ENCODE measurements at places on chromosomes 13 and 19.

- DNase-seq: no peak
Measured at GRCh38 chr19:7602935-7603497, 7.4 kb downstream of the CAMSAP3 start.

DNA sequence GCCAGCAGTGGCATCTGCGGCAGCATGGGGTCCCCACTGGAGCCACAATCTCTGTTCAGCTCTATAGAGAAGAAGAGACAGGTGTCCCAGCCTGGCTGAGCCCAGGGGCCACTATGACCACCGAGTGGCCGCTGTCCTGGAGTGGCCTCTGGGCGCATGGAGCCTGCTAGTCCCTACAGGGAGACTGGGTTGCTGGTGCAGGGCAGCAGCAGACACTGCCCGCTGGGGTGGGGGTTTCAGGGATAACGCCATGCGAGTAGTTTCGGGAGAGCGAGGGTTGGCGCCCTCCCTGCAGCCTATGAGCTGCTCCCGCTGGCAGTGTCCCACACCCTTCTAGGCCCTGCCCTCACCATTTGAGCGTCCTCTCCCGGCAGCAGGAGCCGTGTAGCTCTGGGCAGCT is 10.9 kb upstream of the TEKTIP1 start:
- DNase-seq: no peak

GRCh38 chr19:1237754-1238368 is at the start of gene CBARP:
TSS of gene CBARP (minus strand) at chr19:1238005. CDS start at chr19:1236100, 1,905 bp downstream.
- DNase-seq: no peak

DNA sequence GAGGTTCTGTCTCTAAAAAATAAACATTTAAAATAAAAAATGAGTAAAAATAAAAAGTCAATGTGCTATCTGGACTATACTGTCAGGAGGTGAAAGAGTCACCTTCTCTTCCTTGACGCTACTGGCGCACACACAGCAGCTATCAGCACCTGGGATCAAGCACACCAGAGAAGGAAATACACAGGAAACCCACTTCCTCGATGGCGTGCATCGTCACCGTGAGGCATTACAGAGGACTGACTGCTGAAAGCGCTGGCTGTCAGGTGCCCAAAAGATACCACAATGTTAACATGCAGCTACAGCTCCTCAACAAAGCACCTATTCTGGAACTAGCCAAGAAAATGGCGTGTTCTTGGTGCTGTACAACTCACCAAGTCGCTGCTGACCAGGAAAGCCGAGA is 6.1 kb downstream of the SLC35E1 start:
- peak; percentile 53 for DNase-seq

- no peak for DNase-seq
Measured at GRCh38 chr19:37874784-37875183, 31.6 kb downstream of the WDR87 start.

DNA sequence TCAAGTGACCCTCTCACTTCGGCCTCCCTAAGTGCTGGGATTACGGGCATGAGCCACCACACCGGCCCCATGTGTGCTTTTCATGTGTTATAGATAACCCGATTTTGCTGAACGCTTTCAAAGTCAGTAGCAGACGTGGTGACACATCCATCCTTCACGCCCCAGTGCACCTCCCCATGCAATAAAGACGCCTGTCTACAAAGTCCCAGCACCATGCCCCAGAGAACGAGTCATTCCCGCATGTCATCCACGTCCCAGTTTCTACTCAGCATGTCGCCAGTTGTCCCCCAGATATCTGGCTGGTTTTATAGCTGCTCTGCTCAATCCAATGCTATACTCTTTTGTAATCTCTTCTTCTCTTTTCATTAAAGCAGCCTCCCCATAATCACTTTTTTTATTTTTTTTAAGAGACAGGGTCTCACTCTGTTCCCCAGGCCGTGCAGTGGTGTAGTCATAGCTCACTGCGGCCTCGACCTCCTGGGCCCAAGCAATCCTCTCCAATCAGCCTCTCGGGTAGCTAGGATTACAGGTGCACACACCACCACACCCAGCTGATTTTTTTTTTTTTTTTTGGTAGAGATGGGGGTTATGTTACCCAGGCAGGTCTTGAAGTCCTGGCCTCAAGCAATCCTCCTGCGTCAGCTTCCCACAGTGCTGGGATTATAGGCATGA is 42.5 kb downstream of the DNM2 start:
- DNase-seq: peak; percentile 47

- DNase-seq: peak; percentile 61
Measured at GRCh38 chr19:6677883-6678689, 8.1 kb upstream of the TNFSF14 start.

- no peak for DNase-seq
Measured at GRCh38 chr13:109976206-109976997, 190.0 kb upstream of the IRS2 start.

GRCh38 chr13:113273321-113273720 is 23.7 kb upstream of the LAMP1 start:
- DNase-seq: no peak

GRCh38 chr19:51688671-51689571 is 4.2 kb upstream of the SPACA6 start:
- DNase-seq: no peak

Data from activated T-cell treated with anti-CD3 and anti-CD28 coated beads for 48 hours (primary cell).